ENCODE measurements at places on chromosomes 3 and 15. TPM values are rescaled to one million over a fixed set of nuclear protein-coding genes. Genes with fewer than 3 reads are reported as not detected.

DNA sequence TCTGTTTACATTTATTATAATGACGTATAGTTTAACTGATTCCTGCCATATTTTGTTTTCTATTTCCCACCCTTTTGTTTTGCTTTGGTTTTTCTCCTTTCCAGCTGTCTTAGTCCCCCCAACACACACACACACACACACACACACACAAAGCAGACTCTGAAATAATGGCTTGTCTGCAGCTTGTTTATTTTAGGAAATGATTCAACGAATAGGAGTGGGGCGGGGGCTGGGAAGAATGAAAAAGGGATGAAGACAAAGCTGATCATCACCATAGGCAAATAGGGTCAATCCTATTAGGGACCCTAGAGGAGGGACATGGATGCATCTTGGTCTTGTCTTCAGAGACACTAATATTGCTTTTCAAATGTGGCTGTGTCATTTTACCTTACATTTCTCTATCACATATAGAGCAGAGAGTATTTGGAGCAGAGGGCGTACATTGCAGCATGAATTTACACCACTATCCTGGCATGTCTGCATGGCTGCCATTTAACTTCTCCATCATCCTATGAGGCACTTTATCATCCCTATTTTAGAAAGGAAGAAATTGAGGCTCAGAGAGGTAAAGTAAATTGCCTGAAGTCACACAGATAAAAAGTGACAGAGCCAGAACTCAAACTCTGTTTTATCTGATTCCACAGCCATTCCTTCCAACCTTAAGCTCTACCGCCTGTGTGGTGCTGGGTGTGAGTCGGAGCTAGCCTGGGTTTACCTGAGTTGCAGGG lies 147.2 kb upstream of the TPM1 start:
- DNase-seq, result no peak
- peaks cover 43% of the 10 kb centered on the region for H3K4me1 ChIP-seq
- peak overlapping the region; percentile 91 for H3K27ac ChIP-seq
- no peaks in the 10 kb centered on the region for H3K27me3 ChIP-seq
- H3K36me3 ChIP-seq, result no peaks in the 10 kb centered on the region

DNA sequence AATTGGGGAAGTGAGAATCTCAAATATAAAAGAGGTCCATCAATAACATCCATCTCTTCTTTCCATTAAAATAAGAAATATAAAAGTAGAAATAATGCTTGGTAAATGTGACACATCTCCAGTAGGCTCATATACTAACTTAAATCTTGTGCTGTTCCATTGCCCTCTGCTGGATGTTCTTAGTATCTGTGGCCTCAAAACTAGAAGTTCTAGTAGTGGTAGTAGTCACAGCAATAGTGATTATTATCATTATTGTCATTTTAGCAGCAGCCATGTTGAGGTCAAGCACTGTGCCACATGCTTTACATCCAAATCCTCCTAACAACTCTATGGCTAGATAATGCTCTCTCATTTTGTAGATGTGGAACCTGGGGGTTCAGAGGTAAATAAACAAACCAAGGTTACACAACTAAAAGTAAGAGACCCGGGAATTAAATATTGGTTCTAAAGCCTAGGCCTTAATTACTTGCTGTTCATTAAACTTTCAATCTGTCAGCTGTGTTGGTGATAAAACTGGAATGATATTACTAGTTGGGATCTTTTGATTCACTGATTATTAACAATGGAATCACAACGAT lies 20.2 kb upstream of the BTLA start:
- no peak for DNase-seq
- no peaks in the 10 kb centered on the region for H3K36me3 ChIP-seq
- H3K4me3 ChIP-seq, result no peak overlapping the region

DNA sequence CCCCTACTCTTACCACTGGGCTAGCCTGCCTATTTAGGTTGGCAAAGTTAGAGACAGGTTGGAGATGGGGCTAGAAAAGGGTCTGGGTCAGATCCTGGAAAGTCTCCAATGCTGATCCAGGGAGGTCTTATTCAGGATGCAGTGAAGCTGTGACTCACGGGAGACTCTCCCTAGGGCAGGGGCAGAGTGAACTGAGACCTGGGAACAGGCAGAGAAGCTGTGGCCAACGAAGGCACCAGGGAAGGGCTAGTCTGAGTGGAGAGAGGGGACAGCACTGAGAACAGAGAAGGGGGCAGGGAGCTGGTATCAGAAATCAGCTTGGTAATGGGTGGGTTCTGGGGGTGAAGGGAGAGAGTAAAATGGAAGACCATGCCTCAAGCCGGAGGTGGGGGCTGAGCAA lies 2.2 kb downstream of the LTF start:
- H3K36me3 ChIP-seq, result peaks cover 5% of the 10 kb centered on the region
- peaks cover 39% of the 10 kb centered on the region for H3K4me1 ChIP-seq
- H3K27ac ChIP-seq, result peak overlapping the region; percentile 88
- peak overlapping the region; percentile 58 for H3K4me3 ChIP-seq
- peaks cover 25% of the 10 kb centered on the region for H3K27me3 ChIP-seq

DNA sequence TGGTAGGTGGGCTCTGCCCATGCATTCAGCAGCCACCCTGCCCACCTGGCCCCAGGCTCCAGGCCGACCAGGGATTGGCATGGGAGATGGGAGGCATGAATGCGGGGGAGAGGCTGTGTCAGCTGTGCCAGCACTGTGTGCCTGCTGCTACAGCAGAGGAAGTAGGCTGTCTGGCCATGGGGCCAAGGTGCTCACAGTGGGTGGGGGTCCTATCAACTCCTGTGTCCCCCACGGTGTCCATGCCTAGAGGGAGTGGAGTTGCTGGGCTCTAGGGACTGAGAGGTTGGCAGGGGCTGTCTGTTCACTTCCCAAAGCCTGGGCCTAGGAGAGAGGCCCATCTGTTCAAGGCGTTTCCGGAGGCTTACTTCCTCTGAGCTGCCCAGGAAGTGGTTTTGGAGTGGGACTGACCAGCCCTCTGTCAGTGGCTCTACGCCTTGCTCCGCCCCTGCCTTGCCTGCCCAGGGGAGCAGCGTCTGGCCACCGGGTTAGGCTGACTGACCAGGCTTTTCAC lies 5.8 kb downstream of the PRKCD start:
- no peaks in the 10 kb centered on the region for H3K36me3 ChIP-seq
- peaks cover 39% of the 10 kb centered on the region for H3K4me1 ChIP-seq
- peak overlapping the region; percentile 30 for H3K4me3 ChIP-seq
- DNase-seq, result peak; percentile 73
- H3K27ac ChIP-seq, result peak overlapping the region; percentile 66

DNA sequence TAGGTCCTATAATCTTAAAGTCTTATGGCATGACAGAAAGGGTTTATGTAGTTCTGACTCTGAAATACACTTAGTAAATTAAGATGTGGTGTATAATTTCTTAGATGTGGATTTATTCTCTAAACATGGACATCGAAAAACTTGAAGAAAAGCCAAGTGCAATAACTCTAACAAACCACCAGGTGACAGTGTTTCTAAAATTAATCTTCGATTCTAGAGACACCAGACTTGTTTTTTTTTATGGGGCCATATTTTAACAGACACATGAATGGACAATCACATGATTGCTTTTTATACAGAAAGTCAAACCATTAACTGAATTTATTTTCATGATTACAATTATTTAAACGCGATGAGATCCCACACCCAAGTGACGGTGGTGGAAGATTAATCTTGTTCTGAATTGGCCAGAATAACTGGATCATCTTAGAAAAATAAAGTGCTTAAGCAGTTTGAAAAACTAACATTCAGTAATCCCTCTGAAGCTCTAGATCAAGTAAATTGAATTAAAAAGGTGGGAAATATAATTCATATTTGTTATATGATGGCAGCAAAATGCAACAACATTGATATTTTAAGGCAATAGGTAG lies 305.1 kb downstream of the LSAMP start:
- no peaks in the 10 kb centered on the region for H3K27me3 ChIP-seq
- no peaks in the 10 kb centered on the region for H3K36me3 ChIP-seq
- H3K27ac ChIP-seq, result no peak overlapping the region
- no peak for DNase-seq

Gene CAMK2N2
- 0.16 TPM for total RNA-seq

DNA sequence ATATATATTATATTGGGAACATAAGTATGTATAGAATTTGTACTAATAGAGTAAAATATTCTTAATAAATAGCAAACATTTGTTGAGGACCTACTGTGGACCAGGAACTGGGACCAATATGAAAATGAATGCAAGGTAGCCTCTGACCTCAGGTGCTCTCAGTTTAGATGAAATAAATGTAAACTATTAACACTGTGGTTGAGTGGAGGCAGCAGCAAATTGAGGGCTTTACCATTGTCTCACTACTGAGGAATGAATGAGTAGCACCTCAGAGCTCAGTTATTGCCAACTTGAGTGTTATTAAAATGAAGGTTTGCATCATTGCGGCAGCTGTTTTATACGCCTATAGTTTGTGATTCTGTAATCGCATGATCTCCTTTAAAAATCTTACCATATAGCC lies 90.9 kb upstream of the CGNL1 start:
- no peak overlapping the region for H3K27ac ChIP-seq
- H3K27me3 ChIP-seq, result no peaks in the 10 kb centered on the region
- no peak for DNase-seq
- no peak overlapping the region for H3K4me3 ChIP-seq

DNA sequence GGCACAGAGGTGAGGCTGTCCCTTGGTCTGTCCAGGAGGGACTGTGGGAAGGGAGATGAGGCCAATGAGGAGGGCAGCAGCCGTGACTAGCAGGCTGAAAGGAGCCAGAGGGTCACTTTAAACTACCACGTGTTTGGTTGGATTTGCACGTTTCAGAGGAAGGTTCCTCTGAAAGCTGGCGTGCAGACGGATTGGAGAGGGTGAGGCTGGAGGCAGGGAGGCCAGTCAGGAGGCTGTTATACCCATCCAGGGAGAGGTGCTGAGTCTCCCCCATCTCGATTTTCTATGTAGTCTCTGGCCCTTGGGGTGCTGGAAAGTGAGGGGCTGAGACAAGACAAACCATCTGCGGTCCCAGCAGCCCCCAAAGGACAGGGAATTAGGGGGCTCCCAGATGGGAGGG lies 60.0 kb upstream of the SLC6A1 start:
- no peak overlapping the region for H3K27ac ChIP-seq
- H3K36me3 ChIP-seq, result no peaks in the 10 kb centered on the region
- no peak overlapping the region for H3K4me3 ChIP-seq
- H3K27me3 ChIP-seq, result peaks cover 50% of the 10 kb centered on the region

Gene ECE2
- not detected for total RNA-seq

DNA sequence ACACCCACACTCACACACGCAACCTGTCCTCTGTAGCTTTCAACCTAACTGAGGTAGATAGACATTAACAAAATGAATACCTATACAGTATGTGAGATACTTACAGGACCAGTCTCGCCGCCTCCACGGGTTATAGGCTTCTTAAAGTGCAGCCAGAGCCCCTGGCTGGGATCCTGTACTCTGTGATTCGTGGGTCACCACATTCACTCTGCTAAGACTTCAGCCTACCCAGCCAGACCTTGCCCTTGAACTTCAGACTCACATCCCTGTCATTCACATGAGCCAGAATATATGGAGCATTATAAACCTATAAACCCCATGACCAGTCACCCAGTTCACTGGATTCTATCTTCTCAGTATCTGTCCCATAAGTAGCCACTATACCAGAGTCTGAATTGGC lies 1.4 kb downstream of the DLEC1 start:
- peaks cover 14% of the 10 kb centered on the region for H3K27me3 ChIP-seq
- H3K27ac ChIP-seq, result no peak overlapping the region

DNA sequence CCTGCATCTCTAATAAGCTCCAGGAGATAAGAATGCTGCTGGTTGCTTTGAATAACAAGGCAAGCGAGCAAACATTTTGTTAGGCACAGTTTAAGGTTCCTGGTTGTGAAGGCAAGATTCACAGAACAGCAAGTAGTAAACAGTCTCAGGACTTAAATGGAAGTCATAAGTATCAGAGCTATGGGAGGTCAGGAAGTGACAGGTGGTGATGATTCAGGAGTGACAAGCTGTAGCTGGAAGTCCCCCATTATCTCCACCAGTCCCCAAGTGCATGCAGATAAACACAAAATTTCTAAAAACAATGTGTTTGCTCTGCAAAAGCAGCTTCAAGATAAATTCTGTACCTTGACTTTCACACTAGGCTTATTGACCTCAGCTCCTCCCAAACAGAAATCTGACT lies 3.3 kb downstream of the FETUB start:
- no peak overlapping the region for H3K27ac ChIP-seq
- no peak overlapping the region for H3K4me3 ChIP-seq
- H3K27me3 ChIP-seq, result peaks cover 20% of the 10 kb centered on the region
- no peaks in the 10 kb centered on the region for H3K36me3 ChIP-seq
- no peak for DNase-seq

Gene STRA6
- total RNA-seq, result not detected

GRCh38 chr3:38907426-38907825 lies 91.4 kb upstream of the SCN10A start:
- H3K4me1 ChIP-seq, result no peaks in the 10 kb centered on the region
- no peak overlapping the region for H3K4me3 ChIP-seq

DNA sequence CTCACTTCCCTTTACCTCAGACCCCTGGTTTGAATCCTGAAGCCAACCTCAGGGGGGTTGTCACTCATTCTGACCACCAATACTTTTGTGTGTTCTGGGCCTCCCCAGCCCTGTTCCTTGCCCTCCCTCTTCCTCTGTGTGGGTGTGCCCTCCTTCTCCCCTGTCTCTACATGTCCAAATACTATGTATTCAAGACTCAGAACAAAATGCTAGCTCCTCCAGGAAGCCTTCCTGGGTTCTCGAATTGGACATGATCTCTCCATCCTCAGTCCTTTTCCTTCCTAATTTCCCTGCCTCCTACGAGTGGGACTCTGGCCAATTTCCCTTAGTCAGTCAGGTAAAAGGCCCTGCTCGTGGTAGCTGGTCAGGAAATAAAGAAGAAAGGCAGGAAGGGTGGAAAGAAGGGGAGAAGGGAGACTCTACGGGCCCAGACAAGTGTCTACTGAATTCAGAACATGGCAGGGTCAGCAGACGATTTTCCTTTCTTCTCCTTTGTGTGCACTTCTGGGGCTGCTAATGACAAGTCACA lies 79.7 kb downstream of the BDH1 start:
- H3K4me3 ChIP-seq, result no peak overlapping the region
- no peak overlapping the region for H3K27ac ChIP-seq
- H3K4me1 ChIP-seq, result no peaks in the 10 kb centered on the region
- H3K36me3 ChIP-seq, result no peaks in the 10 kb centered on the region
- peaks cover 16% of the 10 kb centered on the region for H3K27me3 ChIP-seq

GRCh38 chr15:54987881-54988280 lies 208.9 kb downstream of the RSL24D1 start:
- no peak overlapping the region for H3K27ac ChIP-seq
- no peak for DNase-seq
- H3K4me3 ChIP-seq, result no peak overlapping the region

Gene GOLGA6D
- total RNA-seq, result not detected

DNA sequence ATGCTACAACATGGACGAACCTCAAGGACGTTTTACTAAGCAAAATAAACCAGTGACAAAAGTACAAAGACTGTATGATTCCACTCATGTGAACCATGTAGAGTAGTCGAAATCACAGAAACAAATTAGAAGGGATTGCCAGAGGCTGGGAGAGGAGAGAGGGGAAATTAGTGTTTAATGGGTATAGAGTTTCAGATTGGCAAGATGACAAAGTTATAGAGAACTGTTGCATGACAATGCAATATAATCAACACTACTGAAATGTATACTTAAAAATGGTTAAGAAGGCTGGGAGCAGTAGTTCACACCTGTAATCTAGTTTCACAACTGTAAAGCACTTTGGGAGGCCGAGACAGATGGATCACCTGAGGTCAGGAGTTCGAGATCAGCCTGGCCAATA lies 36.9 kb downstream of the PLS1 start:
- H3K4me1 ChIP-seq, result no peaks in the 10 kb centered on the region
- no peak for DNase-seq
- H3K36me3 ChIP-seq, result no peaks in the 10 kb centered on the region

Gene PRSS50
- 0.22 TPM for total RNA-seq

Gene CELF6
- 1.5 TPM for total RNA-seq

Measured in left ventricle myocardium inferior (tissue), 1 donor.